IMR-90 (cell line): ENCODE measurements at places on chromosomes 5 and 9. TPM values are rescaled to one million over a fixed set of nuclear protein-coding genes. Genes with fewer than 3 reads are reported as not detected.
A peak's percentile ranks its signal among the peaks of the same experiment; 100 is the strongest.

PCDHGC4 gene
- total RNA-seq, result 1.1 and 1.6 TPM in 2 replicates

- DNase-seq, result no peak
- no peak overlapping the region for H3K27ac ChIP-seq
- no peaks in the 10 kb centered on the region for H3K36me3 ChIP-seq
- no peaks in the 10 kb centered on the region for H3K4me1 ChIP-seq
- H3K4me3 ChIP-seq, result no peak overlapping the region
Measured at GRCh38 chr5:8060953-8061429, 192.0 kb downstream of the MTRR start.

DNA sequence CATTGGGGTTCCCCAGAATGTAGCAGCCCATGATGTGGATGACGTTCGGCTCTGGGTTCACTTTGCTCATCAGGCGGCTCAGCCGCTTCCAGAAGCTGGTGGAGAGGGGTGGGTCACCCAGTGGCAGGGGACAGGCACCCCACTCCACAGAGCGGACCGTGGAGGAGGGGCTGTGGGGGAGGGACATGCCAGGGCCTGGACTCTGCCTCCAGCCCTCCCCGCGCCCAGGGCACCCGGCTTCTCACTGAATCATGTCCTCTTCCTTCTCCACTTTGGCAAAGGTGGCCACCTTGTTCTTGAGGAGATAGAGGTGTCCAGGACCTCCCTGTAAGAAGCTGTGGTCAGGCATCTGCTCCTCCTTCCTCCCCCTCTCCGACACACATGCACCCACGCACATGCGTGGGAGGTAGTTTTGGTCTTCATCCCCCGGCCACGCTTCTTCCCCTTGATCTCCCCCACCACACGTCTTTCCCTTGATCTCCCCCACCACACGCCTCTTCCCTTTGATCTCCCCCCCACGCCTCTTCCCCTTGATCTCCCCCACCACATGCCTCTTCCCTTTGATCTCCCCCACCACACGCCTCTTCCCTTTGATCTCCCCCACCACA is 8.9 kb upstream of the ENTPD8 start:
- peaks cover 8% of the 10 kb centered on the region for H3K4me1 ChIP-seq
- no peaks in the 10 kb centered on the region for H3K27me3 ChIP-seq
- no peak overlapping the region for H3K27ac ChIP-seq
- no peak overlapping the region for H3K4me3 ChIP-seq
- H3K36me3 ChIP-seq, result peaks cover 32% of the 10 kb centered on the region

ST8SIA4 gene
- total RNA-seq, result under 0.01 and 0.18 TPM in 2 replicates

QSOX2 gene
- total RNA-seq, result 5.0 and 5.9 TPM in 2 replicates

- peaks cover 2% of the 10 kb centered on the region; the same call in 1 of the 2 replicates for H3K4me1 ChIP-seq
- H3K36me3 ChIP-seq, result no peaks in the 10 kb centered on the region
- no peaks in the 10 kb centered on the region for H3K27me3 ChIP-seq
- peak; percentile 97 for DNase-seq
- H3K27ac ChIP-seq, result no peak overlapping the region
Measured at GRCh38 chr5:9653811-9654210, 23.7 kb upstream of the TAS2R1 start.

SELENOP gene
- 0.28 and 1.1 TPM in 2 replicates for total RNA-seq

GRCh38 chr5:4366628-4367027 is 771.0 kb downstream of the IRX1 start:
- H3K4me3 ChIP-seq, result no peak overlapping the region
- DNase-seq, result no peak
- no peak overlapping the region for H3K27ac ChIP-seq
- no peaks in the 10 kb centered on the region for H3K27me3 ChIP-seq

GABRP gene
- total RNA-seq, result not detected in 2 replicates

CNTNAP3B gene
- 1.4 and 2.2 TPM in 2 replicates for total RNA-seq

- 0 out of 2 replicates have a peak, but pooled peaks cover 1% of the 10 kb centered on the region for H3K36me3 ChIP-seq
- H3K4me1 ChIP-seq, result no peaks in the 10 kb centered on the region
- no peak for DNase-seq
- no peaks in the 10 kb centered on the region for H3K27me3 ChIP-seq
- no peak overlapping the region for H3K27ac ChIP-seq
- no peak overlapping the region for H3K4me3 ChIP-seq
Measured at GRCh38 chr5:160432787-160433186, 11.1 kb downstream of the PTTG1 start.

SPARC gene
- total RNA-seq, result 1,186 and 1,450 TPM in 2 replicates

DNA sequence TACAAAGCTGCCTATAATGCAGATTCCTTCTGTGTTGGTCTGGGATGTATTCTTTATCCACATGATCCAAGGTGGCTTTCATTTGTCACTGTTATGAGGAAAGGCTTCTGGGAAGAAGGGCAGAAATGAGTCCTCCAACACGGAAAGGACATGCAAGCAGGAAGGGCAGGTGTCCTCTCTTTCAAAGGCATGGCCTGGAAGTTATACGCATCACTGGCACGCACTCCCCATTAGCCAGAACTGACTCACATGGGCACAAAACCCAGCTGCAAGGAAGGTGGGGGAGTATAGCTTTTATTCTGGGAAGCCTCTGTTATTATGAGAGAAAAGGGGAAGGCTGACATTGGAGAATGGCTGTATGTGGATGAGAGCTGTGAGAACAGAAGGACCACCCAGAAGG is 141.3 kb upstream of the ZNF618 start:
- DNase-seq, result no peak
- no peaks in the 10 kb centered on the region for H3K4me1 ChIP-seq
- no peaks in the 10 kb centered on the region for H3K36me3 ChIP-seq
- no peak overlapping the region for H3K4me3 ChIP-seq
- H3K27ac ChIP-seq, result no peak overlapping the region
- H3K27me3 ChIP-seq, result peaks cover 26% of the 10 kb centered on the region

DNA sequence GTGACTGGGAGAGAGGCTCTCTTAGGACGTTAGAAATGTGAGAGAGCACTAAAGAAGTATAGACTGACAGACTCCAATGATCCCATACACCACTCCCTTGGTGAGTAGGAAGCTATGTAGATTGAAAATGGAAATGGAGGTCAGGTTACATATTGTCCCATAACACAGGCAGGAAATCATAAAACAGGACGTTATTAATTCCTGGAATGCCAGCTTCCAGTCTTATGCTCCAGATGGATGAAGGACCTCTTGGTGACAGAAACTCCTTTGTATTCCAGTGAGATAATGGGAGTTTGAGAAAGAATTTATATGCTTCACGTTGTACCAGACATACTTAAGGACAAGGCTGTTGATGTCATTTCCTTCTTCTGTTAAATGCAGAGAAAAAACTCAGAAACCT is 338.2 kb upstream of the ITGA1 start:
- H3K4me3 ChIP-seq, result no peak overlapping the region
- no peaks in the 10 kb centered on the region for H3K27me3 ChIP-seq
- H3K27ac ChIP-seq, result no peak overlapping the region
- no peaks in the 10 kb centered on the region for H3K4me1 ChIP-seq
- no peak for DNase-seq

GRCh38 chr9:22157276-22157675 is 148.2 kb upstream of the CDKN2B start:
- H3K27ac ChIP-seq, result no peak overlapping the region
- H3K27me3 ChIP-seq, result no peaks in the 10 kb centered on the region
- H3K4me1 ChIP-seq, result peaks cover 3% of the 10 kb centered on the region; the same call in 1 of the 2 replicates
- H3K36me3 ChIP-seq, result no peaks in the 10 kb centered on the region
- H3K4me3 ChIP-seq, result no peak overlapping the region

DNA sequence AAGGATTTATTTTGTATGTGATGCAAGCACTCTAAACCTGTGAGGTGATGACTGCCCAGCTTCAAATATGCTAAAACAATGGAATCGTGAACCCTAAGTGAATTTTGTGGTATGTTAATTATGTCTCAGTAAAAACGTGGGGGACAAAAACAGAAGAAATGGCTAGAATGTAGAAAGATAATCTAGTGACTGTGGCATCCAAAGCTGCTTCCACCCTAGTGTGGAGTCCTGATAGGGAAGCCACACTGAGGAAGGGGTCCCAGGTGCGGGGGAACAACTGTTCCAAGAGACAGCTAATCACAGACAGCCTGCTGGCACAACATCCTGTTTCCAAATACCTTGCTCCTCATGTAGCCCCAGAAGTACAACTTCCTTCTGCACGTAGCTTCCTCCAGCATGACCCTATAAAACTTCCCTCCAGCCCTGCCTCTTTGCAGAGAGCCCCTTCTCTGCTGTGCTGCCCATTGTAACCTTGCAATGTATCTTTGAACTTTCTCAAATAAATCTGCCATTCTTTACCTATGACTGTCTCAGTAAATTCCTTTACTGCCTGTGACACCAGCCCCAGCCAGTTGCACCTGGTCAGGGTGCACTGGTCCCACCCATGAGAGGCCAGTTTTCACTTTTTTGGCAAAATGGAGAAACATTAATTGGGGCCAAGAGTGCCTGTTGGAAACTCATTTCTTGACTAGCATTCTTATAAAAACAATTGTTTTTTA is 4.9 kb downstream of the GMCL2 start:
- no peak overlapping the region for H3K27ac ChIP-seq
- H3K36me3 ChIP-seq, result no peaks in the 10 kb centered on the region
- H3K27me3 ChIP-seq, result peaks cover 2% of the 10 kb centered on the region; the same call in 1 of the 2 replicates
- H3K4me3 ChIP-seq, result no peak overlapping the region
- peaks cover 5% of the 10 kb centered on the region for H3K4me1 ChIP-seq
- no peak for DNase-seq

ZFP37 gene
- total RNA-seq, result 3.6 and 4.4 TPM in 2 replicates

SPOCK1 gene
- total RNA-seq, result 5.0 and 8.1 TPM in 2 replicates

DNA sequence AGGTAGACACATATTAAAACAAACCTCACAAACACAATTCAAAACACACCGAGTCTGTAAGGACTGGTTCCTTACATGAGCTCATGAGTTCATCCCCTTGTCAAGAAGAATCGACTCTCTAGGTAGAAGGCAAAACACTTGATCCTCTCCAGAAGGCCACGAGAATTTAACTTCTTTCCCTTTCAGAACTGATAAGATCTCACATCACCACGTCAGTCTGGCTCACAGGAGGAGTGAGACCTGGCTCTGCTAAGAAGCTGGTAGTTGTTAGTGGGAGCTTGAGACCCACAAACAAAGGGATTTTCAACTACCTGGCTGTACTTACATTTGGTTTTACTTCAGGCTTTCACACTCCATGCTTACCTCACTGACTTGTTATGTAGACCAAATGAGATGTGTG is 459.2 kb downstream of the ARHGEF28 start:
- no peak overlapping the region for H3K27ac ChIP-seq
- DNase-seq, result no peak
- H3K36me3 ChIP-seq, result no peaks in the 10 kb centered on the region
- peaks cover 46% of the 10 kb centered on the region for H3K27me3 ChIP-seq
- H3K4me3 ChIP-seq, result no peak overlapping the region

- H3K27me3 ChIP-seq, result no peaks in the 10 kb centered on the region
- no peaks in the 10 kb centered on the region for H3K36me3 ChIP-seq
- H3K4me3 ChIP-seq, result no peak overlapping the region
- DNase-seq, result no peak
Measured at GRCh38 chr5:75891736-75892135, 174.5 kb upstream of the POC5 start.

UHRF2 gene
- 37.3 and 55.3 TPM in 2 replicates for total RNA-seq

DNA sequence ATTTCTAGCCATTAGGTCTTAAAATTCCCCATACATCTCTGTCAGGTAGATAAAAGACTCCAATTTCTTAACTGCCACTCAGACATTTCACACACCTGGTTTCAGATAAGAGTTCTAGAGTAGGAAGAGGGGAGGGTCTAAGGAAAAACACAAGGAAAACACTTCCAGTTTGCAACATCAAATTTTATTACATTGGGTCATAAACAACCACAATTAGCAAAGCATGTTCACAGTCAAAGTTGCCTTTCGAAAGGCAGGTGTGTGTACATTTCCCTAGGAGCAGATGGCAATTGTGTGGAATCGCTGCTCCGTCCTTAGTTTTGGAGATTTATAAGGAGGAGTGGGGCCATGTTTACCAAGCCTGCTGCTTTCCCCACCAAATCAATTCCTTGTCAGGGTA is 120.8 kb downstream of the DMRT2 start:
- H3K36me3 ChIP-seq, result no peaks in the 10 kb centered on the region
- no peak for DNase-seq
- H3K4me1 ChIP-seq, result no peaks in the 10 kb centered on the region
- no peaks in the 10 kb centered on the region for H3K27me3 ChIP-seq
- H3K27ac ChIP-seq, result no peak overlapping the region

GRCh38 chr5:9877488-9877887 is 247.3 kb upstream of the TAS2R1 start:
- H3K27ac ChIP-seq, result no peak overlapping the region
- no peak for DNase-seq
- H3K36me3 ChIP-seq, result no peaks in the 10 kb centered on the region
- H3K4me3 ChIP-seq, result no peak overlapping the region
- H3K27me3 ChIP-seq, result no peaks in the 10 kb centered on the region

RASGRF2 gene
- total RNA-seq, result 5.0 and 5.3 TPM in 2 replicates

GRCh38 chr5:109945097-109945678 is 255.5 kb downstream of the MAN2A1 start:
- no peaks in the 10 kb centered on the region for H3K4me1 ChIP-seq
- no peak overlapping the region for H3K4me3 ChIP-seq
- DNase-seq, result no peak
- H3K27me3 ChIP-seq, result peaks cover 2% of the 10 kb centered on the region
- no peak overlapping the region for H3K27ac ChIP-seq

SAXO1 gene
- total RNA-seq, result under 0.01 TPM in 1 of 2 replicates, not detected in the other

TAF11L5 gene
- not detected in 2 replicates for total RNA-seq

- DNase-seq, result no peak
- no peaks in the 10 kb centered on the region for H3K27me3 ChIP-seq
- H3K4me1 ChIP-seq, result peaks cover 5% of the 10 kb centered on the region
- no peak overlapping the region for H3K4me3 ChIP-seq
- peaks cover 6% of the 10 kb centered on the region for H3K36me3 ChIP-seq
Measured at GRCh38 chr5:109387408-109387974, 22.3 kb downstream of the PJA2 start.

GPR151 gene
- not detected in 2 replicates for total RNA-seq

DNA sequence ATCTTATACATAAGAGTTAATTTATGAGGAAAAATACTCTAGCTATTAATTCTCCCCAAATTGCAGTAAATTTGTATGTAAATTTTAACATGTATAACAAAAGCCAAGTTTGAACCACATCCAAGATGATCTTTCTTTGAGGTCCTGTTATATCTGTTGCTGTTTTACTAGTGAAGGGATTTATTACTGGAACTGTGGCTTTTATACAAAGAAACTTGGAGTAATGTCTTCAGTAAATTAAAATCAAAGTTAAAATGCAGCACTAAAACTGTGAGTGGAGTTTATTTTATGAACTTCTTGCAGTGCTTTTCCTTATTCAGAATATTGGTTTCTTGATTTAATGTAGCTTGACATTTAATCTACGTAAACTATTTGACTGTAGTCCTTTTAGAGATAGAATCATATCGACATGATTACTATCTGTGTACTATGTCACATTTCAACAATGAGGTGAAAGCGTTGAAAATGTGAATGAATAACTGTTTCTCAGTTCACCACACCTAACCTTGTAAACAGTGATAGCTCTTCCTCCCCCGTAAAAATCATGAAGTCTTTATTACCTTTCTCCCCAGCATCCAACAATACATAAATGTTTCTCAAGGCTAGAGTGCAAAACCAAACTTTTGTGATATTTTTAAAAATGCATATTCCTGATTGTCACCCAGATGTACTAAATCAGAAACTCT is 53.2 kb upstream of the ISOC1 start:
- no peaks in the 10 kb centered on the region for H3K27me3 ChIP-seq
- no peaks in the 10 kb centered on the region for H3K4me1 ChIP-seq
- H3K36me3 ChIP-seq, result no peaks in the 10 kb centered on the region
- H3K4me3 ChIP-seq, result no peak overlapping the region
- no peak overlapping the region for H3K27ac ChIP-seq
- no peak for DNase-seq

GRCh38 chr5:136066661-136067271 is 38.0 kb downstream of the TGFBI start:
- no peak overlapping the region for H3K4me3 ChIP-seq
- peak; percentile 77 for DNase-seq
- H3K4me1 ChIP-seq, result peaks cover 5% of the 10 kb centered on the region
- peak overlapping the region; percentile 39; the same call in 1 of the 2 replicates for H3K27ac ChIP-seq
- H3K27me3 ChIP-seq, result no peaks in the 10 kb centered on the region
- peaks cover 61% of the 10 kb centered on the region for H3K36me3 ChIP-seq

AFAP1L1 gene
- total RNA-seq, result 5.3 and 5.7 TPM in 2 replicates
